Activated CD4-positive, alpha-beta memory T cell treated with anti-CD3 and anti-CD28 coated beads, Interleukin-2, amount 10 ng/mL, durations not matched to agents 7 days and 5 days (primary cell): ENCODE measurements at places on chromosomes 12 and 14. TPM values are rescaled to one million over a fixed set of nuclear protein-coding genes. Genes with fewer than 3 reads are reported as not detected.

- H3K27ac ChIP-seq: no peak overlapping the region
- no peak for DNase-seq
- H3K4me1 ChIP-seq: peaks cover 31% of the 10 kb centered on the region
These were observed 23.9 kb downstream of the GPR19 start for GRCh38 chr12:12671850-12672660.

DNA sequence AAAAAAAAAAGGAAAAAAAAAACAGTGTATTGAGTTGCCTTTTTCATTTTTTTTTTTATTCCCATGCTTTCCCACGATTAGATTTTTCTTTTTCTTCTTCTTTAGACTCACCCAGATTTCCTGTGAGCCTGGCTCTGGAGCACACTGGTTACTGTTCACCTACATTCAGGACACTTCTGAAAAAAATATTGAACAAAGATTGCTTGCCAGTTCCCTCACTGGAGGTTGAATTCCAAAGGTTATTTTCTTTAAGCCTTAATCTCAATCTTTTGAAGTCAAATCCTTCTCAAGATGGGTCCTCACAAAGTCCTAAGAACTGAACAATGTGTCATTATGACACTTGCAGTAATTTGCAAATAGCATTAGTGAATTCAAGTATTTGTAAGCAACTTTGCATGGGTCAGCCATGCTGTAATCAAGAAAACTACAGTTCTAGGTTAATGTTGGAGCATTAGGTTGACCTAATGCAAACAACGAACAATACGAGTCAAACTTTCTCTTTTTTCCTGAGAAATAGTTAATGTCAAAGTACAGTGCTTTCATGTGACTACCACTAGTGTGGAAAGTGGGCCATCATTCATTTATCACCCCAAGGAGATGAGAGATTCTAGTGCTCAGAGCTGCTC lies 49.2 kb upstream of the DUSP6 start:
- H3K36me3 ChIP-seq: peaks cover 31% of the 10 kb centered on the region
- H3K4me3 ChIP-seq: no peak overlapping the region
- H3K27ac ChIP-seq: no peak overlapping the region
- DNase-seq: no peak

- no peak overlapping the region for H3K27ac ChIP-seq
- no peak overlapping the region for H3K4me3 ChIP-seq
- no peaks in the 10 kb centered on the region for H3K4me1 ChIP-seq
- H3K36me3 ChIP-seq: no peaks in the 10 kb centered on the region
- peak; percentile 23 for DNase-seq
These were observed 87.6 kb downstream of the SEC23A start for GRCh38 chr14:39015360-39015961.

DNA sequence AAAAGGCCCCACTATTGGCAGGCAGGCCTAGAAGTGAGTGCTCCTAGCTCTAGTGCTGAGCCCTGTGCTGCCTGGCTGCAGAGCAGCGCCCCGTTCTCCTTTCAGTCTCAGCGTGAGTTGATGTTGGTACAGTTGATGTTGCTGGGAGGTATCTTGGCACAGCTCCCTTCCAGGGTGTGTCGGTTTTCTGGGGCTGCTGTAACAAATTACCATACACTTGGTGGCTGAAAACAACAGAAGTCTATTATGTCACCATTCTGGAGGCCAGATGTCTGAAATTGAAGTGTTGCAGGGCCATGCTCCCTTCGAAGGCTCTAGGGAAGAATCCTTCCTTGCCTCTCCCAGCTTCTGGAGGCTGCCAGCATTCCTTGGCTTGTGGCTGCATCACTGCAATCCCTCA lies 151.4 kb downstream of the TSPAN9 start:
- no peak overlapping the region for H3K4me3 ChIP-seq
- DNase-seq: no peak
- H3K4me1 ChIP-seq: no peaks in the 10 kb centered on the region
- peaks cover 6% of the 10 kb centered on the region for H3K27me3 ChIP-seq
- no peak overlapping the region for H3K27ac ChIP-seq
- H3K36me3 ChIP-seq: no peaks in the 10 kb centered on the region

DNA sequence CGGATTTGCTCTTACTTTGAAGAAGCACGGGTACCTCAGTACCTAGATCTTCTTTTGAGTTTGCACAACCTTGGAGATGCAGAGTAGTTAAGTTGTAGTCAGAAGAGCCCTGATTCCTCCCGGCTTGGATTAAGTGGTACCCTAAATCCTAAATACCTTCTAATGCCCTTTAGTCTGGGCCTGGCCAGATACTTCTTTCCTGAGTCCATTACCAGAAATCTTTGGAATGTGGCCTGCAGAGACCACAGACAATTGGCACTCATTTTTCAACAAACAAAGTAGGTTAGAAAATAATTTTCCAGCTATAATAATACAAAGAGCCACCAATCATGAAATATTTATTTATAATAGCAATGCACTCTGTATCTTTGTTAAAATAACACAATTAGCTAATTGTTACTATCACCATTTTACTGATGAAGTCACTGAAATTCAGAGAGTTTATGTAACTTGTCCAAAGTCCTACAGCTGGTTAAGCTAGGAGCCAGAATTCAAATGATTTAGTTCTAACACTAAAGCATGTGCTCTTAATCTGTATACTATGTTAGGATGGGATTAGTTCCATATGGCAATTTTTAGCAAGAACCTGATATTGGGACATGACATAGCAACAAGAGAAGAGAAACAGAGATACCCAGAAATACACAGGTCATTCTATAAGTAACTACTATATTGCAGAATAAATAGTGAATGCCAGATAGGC lies 132.1 kb upstream of the PDZRN4 start:
- no peak overlapping the region for H3K27ac ChIP-seq
- no peaks in the 10 kb centered on the region for H3K4me1 ChIP-seq
- DNase-seq: no peak
- no peaks in the 10 kb centered on the region for H3K27me3 ChIP-seq
- H3K4me3 ChIP-seq: no peak overlapping the region

DNA sequence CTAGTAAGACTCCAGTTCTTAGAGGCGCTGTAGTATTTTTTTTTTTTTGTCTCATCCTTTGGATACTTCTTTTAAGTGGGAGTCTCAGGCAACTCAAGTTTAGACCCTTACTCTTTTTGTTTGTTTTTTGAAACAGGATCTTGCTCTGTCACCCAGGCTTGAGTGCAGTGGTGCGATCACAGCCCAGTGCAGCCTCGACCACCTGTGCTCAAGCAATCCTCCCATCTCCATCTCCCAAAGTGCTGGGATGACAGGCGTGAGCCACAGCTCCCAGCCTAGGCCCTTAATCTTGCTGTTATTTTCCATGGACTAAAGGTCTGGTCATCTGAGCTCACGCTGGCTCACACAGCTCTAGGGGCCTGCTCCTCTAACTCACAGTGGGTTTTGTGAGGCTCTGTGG lies 21.3 kb downstream of the GPRC5A start:
- no peak overlapping the region for H3K4me3 ChIP-seq
- peaks cover 27% of the 10 kb centered on the region for H3K4me1 ChIP-seq
- no peak for DNase-seq
- H3K36me3 ChIP-seq: no peaks in the 10 kb centered on the region

DNA sequence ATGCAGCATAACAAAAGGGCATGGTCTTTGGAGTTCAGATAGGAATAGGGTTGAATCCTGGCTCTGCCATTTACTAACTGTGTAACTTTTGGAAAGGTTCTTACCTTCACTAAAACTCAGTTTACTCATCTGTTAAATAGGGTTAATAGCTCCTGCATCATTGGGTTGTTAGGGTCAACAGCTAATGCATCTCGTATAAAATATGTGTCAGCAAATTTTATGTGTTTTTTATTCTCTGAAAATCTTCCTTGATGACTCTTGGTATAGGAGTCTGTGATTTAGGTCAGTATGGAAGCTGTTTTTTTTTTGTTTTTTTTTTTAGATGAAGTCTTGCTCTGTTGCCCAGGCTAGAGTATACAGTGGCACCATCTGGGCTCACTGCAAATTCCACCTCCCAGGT lies 36.1 kb upstream of the SRP54 start:
- no peaks in the 10 kb centered on the region for H3K4me1 ChIP-seq
- DNase-seq: no peak
- H3K27ac ChIP-seq: no peak overlapping the region
- no peaks in the 10 kb centered on the region for H3K27me3 ChIP-seq
- peaks cover 29% of the 10 kb centered on the region for H3K36me3 ChIP-seq

DNA sequence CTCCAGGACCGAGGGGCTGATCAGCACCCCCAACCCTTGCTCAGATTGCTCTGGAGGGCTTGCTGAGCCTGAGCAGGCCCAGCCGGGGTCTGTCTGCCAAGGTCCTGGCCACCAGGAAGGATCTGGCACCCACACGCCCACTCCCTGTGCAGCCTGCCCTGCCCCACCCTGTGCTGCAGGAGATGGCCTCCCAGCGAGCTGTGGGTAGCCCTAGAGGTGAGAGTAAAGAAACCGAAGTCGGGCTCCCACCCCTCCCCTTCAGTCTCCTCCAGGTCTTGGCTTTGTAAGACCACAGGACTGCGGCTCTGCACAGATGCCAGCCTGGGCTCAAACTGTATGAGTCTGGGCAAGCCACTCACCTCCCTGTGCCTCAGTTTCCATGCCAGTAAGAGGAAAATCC lies 307.8 kb downstream of the BCL11B start:
- no peak for DNase-seq
- H3K4me3 ChIP-seq: no peak overlapping the region
- H3K4me1 ChIP-seq: peaks cover 29% of the 10 kb centered on the region
- no peaks in the 10 kb centered on the region for H3K27me3 ChIP-seq
- no peaks in the 10 kb centered on the region for H3K36me3 ChIP-seq

DNA sequence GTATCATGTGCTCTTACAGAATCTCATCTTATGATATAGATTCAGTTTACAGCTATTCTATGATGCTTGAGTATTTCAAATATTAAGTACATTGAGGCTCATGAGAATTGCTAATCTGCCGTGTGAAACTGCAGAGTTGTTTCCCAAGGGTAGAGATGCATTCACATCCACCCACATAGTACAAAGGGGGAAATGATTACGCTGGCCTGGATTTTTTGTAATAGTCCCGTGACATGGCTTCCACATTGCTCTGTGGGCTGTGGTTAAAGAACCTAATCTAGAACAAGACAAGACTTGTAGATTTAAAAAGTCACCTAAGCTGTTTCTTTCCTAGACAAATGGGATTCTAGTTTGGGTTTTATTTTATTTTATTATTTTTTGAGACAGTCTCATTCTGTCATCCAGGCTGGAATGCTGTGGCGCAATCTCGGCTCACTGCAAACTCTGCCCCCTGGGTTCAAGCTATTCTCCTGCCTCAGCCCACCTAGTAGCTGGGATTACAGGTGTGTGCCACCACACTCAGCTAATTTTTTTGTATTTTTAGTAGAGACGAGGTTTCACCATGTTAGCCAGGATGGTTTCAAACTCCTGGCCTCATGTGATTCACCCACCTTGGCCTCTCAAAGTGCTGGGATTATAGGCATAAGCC lies 13.0 kb upstream of the RIOX1 start:
- no peak for DNase-seq
- H3K4me1 ChIP-seq: peaks cover 1% of the 10 kb centered on the region
- no peak overlapping the region for H3K4me3 ChIP-seq
- peaks cover under 1% of the 10 kb centered on the region for H3K27me3 ChIP-seq
- no peaks in the 10 kb centered on the region for H3K36me3 ChIP-seq

The EFS gene
- not detected for total RNA-seq

The CCND2 gene
- 401 TPM for total RNA-seq

The MYF5 gene
- not detected for total RNA-seq

The PRKD1 gene
- total RNA-seq: not detected

The CABP1 gene
- total RNA-seq: 0.25 TPM

The GALNT8 gene
- 2.0 TPM for total RNA-seq

The AGAP2 gene
- total RNA-seq: 84.5 TPM

The RPS29 gene
- total RNA-seq: 1,700 TPM

The YY1 gene
- total RNA-seq: 94.0 TPM
